ENCODE measurements at places on chromosomes 6 and 20.

GRCh38 chr6:141848029-141848890 is 284.5 kb upstream of the GJE1 start:
- no peak for DNase-seq

- DNase-seq: no peak
These were observed 238.2 kb upstream of the ZNF217 start for GRCh38 chr20:53831812-53832211.

DNA sequence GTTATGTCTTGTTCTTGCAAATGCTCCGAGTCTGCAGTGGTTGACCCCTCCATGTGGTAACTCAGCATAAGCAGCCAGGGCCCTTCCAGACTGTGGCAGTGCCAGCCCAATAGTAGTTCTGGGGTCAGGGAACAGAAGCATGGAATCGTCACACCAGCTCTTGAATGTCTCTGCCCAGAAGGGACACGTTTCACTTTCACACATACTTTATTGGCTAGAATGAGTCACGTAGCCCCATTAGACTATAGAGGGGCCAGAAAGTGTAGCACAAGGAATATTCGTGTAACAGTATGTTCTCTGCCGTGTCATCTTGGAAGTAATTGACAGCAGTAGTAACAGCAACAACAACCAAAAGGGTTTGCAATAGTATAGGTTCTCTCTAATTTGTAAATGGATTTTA is 254.7 kb downstream of the FARS2 start:
- DNase-seq: no peak

- DNase-seq: no peak
These were observed 38.0 kb upstream of the FAM83D start for GRCh38 chr20:38888059-38888831.

DNA sequence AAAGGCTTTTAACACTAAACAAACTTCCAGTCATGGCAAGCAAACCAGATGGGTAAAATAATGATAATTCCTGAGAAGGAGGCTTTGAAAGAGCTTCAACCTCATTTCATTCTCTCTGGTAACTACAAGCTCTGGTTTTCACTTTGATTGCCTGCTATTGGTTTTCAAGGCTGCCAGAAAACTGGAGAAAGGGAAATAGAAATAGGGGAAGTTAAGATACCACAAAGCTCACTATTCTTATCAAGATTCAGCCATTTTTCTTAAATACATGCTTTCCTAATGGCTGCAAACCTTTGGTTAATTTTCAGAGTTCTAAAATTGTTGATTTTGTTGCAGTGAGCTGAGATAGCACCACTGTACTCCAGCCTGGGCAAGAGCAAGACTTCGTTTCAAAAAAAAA is 42.5 kb upstream of the NELFCD start:
- no peak for DNase-seq

DNA sequence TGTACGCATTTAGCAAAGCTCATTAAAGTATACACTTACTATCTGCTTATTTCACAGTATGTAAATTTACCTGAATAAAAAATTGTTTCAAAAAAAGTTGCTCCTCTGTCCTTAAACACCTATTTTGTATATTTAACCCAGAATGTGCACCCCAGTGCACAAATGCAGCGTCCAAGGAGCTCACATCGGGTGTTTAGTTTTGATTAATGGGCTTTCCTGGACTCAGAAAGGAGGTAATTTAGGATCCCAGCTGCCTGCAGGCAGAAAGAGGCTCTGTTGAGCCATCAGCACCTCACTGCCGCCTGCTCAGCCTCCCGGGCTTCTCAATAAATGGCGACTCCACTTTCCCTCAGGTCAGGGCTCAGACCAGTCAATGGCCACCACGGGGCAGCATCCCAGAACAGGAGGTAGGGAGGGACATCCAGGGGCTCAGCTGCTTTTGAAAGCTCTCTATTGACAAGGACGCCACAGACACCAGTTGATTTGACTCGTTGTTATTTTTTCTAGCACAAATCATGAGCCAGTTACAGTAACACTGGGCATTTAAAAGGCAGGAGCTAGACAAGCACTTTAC is 70.2 kb upstream of the TBC1D7 start:
- DNase-seq: no peak

GRCh38 chr6:166490671-166491500 is 95.6 kb downstream of the RAMACL start:
- peak; percentile 72 for DNase-seq

GRCh38 chr20:5316188-5317158 is at the start of gene PROKR2:
PROKR2 (minus strand) TSS chr20:5316954; CDS start chr20:5314369, 2,585 bp downstream.
- peak; percentile 17 for DNase-seq

All from small intestine (tissue), 16 donors.